ENCODE measurements at places on chromosomes 12 and 14.

DNA sequence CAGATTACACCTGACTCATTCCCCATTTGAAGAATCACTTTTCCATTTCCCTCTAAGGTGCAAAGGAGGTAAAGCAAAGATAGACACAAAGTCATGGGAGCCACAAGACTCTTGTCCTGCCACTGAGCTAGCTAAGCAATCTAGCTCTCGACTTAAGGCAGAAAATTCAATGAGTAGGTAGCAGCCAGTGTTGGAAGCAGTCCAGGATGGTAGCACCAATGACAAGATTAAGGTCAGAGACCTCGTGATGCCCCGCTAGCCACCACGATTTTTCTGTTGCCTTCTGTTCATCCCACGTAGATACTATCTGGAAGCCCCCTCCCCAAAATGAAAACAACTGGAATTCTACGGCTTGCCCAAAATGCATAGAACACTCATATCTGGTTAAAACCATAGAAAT lies 1.4 kb downstream of the VAMP1 start:
- no peak for DNase-seq

- peak; percentile 36 for DNase-seq
These were observed 2.4 kb upstream of the RNASE7 start for GRCh38 chr14:21039585-21040369.

DNA sequence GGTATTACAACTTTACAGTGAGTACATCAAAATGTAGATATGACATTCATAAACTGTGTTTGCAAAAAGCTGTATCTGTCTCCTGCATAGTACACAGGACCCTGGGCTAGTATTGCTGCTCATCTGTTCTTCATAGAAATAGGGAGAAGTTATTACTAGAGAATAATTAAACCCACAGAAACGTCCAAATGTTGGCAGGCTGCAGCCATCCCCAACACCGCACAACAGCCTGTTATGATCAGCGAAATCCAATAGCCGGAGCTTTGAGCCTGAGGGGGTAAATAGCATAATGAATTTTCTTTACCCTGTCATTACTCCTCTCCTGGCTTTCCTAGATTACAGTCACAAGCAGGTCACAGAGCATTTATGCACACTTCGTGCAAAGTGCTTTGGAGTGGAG lies 178.0 kb downstream of the DACT1 start:
- no peak for DNase-seq

- no peak for DNase-seq
These were observed 2.1 kb downstream of the RNF10 start for GRCh38 chr12:120536064-120536791.

Data from upper lobe of left lung (tissue), 6 donors.